NCI-H1694 treated with DMSO at 0.1 percent for 48 hours (cell line): ENCODE measurements at places on chromosomes 1 and 21.

- no peak for DNase-seq
Measured at GRCh38 chr1:112869895-112870294, 86.1 kb downstream of the SLC16A1 start.

DNA sequence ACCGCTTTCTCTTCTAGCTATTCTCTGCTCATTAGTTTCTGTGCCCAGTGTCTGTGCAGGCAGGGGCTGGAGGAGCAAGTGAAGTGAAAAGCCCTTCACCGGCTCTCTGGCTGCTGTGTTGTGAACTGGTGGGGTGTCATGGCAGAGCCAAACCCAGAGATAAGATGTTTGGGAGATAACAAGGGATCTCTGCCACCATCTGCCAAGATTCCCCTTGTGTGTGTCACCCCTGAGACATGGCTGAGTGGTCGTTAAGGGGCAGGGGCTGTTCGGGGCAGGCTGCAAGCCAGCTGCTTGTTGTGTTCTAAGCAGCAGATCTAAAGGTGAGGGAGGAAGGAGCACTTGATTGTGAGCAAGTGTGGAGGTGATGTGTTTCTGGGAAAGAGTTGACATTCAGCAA, 24.5 kb downstream of the CNIH3 start:
- no peak for DNase-seq

GRCh38 chr1:117020526-117021156, 19.1 kb downstream of the CD101 start:
- DNase-seq, result no peak

GRCh38 chr1:173191011-173191705, 16.0 kb downstream of the TNFSF4 start:
- no peak for DNase-seq

- DNase-seq, result no peak
Measured at GRCh38 chr1:11641776-11642305, 12.4 kb downstream of the FBXO2 start.

GRCh38 chr1:170020859-170021258, 53.6 kb downstream of the KIFAP3 start:
- no peak for DNase-seq

DNA sequence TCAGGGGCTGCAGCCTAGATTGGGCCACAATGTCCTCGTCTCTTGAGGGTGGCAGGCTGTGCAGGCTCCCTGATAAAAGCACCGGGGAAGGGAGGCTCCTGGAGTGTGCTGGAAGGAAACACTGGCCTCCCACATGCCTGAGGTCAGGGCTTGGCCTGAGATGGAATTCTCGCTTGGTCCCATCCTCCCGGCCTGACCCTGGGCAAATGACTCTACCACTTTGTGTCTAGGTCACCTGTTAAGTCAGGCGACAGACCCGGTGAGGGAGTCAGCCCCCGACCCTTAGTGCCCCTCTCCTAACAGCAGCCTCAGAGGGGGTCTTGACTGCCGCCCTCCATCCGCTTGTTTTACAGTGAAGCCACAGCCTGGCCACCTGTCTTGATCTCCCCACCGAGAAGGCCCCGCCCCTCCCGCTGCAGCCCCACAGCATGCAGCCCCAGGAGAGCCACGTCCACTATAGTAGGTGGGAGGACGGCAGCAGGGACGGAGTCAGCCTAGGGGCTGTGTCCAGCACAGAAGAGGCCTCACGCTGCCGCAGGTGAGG, 2.5 kb downstream of the SMIM1 start:
- DNase-seq, result no peak

GRCh38 chr21:42107177-42107880, 36.2 kb downstream of the UMODL1 start:
- no peak for DNase-seq

- DNase-seq, result no peak
Measured at GRCh38 chr1:180392020-180392419, 110.4 kb downstream of the ACBD6 start.

DNA sequence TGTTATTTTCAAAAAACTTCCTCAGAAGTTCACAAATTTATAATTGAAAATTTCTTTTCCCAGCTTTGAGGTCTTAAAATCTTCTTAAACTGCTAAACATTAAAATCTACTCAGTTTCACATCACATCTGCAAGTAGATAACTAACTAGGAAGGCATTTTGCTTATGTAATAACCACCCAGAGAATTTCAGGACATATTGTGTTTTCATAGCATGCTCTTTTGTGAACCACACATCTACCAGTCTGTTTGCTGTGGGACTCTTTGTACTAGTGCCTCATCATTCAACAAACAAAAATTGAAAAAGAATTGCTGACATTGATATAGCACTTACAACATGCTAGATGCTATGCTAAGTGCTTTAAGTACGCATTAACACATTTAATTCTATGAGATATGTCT, 31.6 kb upstream of the C1orf146 start:
- DNase-seq, result no peak

- peak; percentile 36 for DNase-seq
Measured at GRCh38 chr1:40880813-40881549, 18.8 kb upstream of the CITED4 start.

DNA sequence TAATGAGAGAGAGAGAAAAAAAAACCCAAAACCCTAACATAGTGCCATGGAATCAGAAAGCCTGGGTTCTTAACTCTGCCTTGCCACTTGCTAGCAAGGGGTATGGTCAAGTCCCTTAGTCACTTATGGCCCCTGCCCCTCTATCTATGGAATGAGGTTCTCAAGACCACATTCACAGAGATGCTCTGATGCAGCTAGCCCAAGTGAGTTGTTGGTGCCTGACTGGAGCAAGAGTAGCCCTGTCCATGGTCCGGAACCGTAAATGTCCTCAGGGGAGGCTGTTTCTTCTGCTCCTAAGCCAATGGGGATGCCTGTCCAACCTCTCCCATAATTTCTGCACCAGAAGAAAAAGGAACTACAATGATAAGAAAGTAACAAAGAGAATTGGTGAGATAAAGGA, 56.8 kb downstream of the CSMD2 start:
- DNase-seq, result no peak

DNA sequence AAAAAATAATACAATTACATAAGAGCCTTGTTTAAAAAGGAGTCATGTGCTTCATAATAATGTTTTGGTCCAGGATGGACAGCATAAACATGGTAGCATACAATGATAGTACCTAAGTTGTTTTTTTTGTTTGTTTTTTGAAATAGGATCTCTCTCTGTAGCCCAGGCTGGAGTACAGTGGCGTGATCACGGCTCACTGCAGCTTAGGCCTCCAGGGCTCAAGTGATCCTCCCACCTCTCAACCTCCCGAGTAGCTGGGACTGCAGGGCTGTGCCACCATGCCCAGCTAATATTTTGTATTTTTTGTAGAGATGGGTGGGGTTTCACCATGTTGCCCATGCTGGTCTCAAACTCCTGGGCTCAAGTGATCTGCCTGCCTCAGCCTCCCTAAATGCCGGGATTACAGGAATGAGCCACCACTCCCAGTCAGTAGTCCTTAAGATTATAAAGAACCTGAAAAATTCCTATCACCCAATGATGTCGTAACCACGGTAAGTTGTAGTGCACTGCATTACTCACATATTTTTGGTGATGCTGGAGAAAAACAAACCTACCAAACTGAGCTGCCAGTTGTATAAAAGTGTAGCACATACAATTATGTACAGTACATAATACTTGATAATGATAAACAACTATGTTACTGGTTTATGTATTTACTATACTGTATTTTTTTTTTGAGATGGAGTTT, 22.4 kb upstream of the RCOR3 start:
- no peak for DNase-seq

DNA sequence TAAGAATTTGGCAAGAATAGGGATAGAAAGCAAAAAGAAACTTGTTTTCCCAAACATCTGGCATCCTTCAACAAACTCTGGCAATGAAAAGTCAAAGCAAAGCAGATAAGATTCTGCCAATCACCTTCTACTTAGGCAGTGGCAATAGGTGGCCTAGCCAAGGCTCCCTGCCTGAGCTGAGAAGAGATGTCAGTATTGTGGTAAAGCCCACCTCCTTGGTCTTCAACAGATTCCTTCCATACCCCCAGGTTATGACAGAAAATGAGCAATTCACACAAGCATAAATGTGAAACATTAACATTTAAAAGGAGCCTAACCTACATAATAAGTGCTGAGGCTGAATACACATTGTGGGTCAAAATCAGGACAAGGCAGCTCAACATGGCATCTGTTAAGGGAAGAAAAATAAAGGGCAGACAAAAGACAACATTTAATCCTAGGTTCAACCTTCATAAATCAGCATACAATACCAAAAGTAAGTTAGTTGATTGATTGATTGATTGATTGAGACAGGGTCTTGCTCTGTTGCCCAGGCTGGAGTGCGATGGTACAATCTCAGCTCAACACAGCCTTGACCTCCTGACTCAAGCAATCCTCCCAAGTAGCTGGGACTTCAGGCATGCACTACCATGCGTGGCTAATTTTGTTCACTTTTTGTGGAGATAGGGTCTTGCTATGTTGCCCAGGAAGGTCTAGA, 123.1 kb downstream of the AKT3 start:
- no peak for DNase-seq

DNA sequence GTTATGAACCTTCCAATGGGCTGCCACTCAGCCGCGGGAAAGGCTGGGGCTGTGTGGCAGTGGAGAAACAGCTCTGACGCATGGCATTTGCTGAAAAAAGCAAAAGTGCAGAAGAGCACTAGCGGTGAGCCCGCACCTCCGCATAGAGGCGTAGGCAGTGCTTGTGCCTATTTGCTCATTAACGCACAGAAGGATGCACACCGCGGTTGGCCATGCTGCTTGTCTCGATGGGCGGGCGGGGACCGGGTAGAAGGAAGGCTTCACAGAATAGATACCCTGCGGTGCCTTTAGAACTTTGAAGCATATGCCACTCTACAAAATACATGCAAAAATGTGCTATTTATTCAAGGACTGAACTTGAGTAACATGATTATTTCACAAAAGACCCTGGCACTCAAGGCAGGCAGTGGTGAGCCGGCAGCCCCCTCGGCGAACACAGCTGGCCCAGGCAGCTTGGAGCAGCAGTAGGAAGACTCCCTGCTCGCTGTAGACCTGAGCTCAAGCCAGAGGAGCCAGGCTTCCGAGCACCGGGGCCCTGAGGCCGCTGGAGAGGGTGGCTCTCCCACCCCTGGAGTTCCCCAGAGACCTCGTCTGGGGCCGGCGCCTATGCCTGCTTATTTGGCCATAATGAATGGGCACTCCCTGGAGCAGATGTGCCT, 71.5 kb downstream of the SIK1 start:
- peak; percentile 81 for DNase-seq

GRCh38 chr1:185040408-185040735, 5.0 kb upstream of the RNF2 start:
- no peak for DNase-seq

GRCh38 chr21:29343519-29343918, 44.8 kb downstream of the BACH1 start:
- no peak for DNase-seq

DNA sequence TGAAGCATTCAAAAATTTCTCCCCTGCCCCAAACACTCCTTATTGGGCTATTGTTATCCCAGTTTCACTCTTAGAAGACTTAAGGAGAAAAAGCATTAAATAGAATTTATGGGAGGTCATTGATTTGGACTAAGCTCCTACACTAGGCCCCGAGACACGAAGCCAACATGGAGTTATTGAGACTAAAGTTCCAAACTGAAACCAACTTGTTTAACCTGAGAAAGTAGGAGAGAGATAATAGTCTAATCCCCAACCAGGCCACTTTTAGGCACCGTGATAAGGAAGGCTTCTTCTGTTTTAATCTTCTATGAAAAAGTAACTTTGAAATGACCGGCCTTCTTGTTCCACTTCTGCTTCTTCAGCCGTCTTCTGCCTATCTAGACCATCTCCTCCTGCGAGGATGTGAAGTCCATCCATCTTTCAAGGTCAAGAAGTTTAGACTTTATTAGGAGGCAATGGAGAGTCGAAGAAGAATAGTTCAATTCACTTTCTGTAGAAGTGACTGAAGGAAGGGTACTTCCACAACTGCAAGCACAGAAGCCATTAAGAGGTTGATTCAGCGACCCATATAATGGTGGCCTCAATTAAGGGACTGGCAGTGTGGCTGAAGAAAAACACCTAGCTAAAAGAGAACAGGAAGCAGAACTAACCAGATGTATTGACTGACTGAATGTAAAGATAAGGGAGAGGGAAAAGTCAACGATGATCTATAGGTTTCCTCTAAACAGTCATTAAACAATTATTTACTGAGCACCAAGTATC, 428.8 kb downstream of the SMYD3 start:
- no peak for DNase-seq

GRCh38 chr1:151773702-151774101, 10.4 kb upstream of the MRPL9 start:
- DNase-seq, result no peak

DNA sequence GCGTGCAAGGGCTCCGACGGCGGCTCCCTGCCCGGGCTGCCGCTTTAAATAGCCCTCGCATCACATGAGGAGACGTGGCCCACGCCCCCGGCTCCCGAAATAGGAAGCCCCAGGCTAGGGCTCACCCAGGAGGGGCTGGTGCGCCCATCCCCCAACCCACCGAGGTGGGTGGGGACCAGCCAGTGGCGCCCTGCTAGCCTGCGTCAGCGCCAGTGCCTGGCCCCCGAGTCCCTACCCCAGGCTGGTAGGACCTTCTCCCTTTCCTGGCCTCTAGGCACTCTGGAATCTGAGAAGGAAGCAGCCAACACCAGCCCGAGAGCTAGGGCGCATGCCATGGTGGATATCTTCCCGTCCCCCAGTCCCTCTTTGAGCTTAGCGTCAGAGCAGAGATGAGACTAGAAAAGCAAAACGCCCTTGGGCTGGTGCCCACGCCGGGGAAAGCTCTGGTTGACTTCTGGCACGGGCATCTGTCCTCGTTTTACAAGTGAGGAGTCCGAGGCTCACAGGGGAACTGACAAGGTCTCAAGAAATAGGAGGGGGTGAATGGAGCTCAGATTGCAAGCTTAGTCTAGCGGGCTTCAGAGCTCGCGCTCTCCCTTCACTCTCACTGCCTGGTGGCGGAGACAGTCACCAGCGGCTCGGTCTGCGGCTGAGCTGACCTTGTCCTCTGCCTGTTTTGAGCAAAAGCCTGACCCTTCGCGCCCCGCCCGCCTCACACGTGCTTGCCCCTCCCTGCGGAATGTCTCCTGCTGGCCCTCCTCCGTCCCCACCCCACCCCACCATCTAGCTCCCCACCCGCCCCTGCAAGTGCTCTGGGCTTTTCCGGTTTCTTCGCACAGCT, at the start of gene FABP3:
FABP3 (minus strand) TSS at position 21 of the 841 bp plus-strand sequence. CDS start 62 bp downstream, outside the sequence.
- peak; percentile 14 for DNase-seq

DNA sequence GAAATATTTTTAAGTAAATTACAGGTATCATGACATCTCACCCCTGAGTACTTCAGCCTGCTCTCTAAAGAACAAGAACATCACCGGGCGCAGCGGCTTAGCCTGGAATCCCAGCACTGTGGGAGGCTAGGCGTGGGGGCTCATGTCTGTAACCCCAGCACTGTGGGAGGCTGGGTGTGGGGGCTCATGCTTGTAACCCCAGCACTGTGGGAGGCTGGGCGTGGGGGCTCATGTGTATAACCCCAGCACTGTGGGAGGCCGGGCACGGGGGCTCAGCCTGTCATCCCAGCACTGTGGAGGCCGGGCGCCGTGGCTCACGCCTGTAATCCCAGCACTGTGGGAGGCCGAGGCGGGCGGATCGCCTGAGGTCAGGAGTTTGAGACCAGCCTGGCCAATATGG, 7.7 kb upstream of the CDK11B start:
- no peak for DNase-seq

GRCh38 chr1:47578721-47579419, 141.0 kb downstream of the FOXD2 start:
- no peak for DNase-seq
